Daoy (cell line): ENCODE measurements at places on chromosomes 1 and 21. TPM values are rescaled to one million over a fixed set of nuclear protein-coding genes. Genes with fewer than 3 reads are reported as not detected.

- DNase-seq = no peak
Measured at GRCh38 chr1:14677292-14677971, 78.9 kb downstream of the KAZN start.

GRCh38 chr1:3945222-3945621 is 45.1 kb upstream of the C1orf174 start:
- no peak for DNase-seq

GRCh38 chr1:5755552-5756125 is 236.6 kb downstream of the NPHP4 start:
- DNase-seq = no peak

DNA sequence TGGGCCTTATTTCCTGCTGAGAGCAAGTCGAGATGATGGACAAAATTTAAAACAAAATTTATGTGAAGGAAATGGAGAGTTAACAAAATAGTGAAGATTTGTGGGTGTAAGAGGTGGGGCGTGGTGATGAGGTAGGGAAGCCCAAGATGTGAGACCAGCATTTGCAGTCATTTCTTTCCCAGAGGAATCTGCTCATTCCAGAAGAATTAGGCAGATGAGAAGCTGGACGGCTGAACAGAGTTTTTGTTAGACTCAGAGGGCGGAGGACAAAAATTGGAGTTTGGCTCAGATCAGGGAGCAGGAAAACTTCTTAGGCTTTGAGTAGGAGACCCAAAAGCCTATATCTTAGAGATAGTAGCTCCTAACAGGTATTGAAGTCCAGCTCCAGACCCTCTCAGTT is 65.3 kb downstream of the CAMTA1 start:
- DNase-seq = no peak

DNA sequence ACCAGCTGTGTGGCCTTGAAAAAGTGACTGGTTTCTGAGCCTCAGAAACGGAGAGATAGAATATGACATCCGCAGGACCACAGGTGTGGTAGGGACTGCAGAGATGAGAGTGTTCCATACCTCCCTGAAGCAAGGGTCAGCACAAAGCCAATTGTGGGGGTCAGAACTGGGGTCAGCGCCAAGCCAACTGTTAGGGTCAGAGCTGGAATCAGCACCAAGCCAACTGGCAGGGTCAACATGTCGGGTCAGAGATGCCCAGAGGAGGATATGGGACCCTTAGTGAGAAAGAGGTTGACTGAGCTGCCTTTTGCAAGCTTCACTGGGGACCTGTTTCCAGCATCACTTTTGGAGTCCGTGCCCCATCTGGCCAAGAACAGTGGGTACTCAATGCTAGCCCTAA is 93.9 kb downstream of the MATN1 start:
- DNase-seq = no peak

GRCh38 chr1:150224983-150225382 is 10.9 kb downstream of the ANP32E start:
- no peak for DNase-seq

DNA sequence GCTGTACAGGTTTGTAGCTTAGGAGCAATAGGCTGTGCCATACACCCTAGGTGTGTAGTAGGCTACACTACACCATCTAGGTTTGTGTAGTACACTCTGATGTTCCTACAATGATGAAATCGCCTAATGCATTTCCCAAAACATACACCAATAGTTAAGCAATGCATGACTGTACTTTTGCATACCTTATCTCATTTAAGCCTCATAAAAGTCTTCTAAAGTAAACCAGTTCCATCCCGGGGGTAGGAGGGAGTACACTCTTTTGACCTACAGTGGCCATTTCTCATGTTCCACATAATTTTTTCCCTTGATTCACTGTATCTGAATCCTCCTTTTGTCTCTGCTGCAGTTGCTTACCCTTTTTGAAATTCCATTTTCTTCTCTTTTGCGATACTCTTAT is 12.2 kb downstream of the TRMT13 start:
- no peak for DNase-seq

DNA sequence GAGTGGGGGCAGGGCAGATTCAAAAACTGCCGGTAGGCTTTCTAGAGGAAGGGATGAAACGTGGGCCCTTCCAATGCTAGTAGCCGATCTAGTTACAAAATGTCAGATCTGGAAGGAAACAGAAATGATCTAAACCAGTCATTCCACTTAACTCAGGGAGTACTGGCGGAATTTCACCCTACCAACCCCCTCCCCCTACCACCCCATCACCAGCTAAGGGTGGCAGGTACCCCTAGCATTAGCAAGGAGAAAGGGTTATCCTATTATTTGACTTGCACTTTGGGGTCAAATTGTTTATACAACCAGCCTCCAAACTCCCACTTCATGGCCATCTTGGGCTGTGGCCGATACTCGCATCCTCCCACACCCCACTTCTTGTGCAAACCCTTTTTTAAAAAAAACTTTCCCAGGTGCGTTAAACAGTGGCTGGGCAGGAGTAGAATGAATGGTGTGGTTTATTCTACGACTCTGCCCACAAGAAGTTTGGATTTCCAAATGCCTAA is 644 bp upstream of the MRPL24 start:
- no peak for DNase-seq

DNA sequence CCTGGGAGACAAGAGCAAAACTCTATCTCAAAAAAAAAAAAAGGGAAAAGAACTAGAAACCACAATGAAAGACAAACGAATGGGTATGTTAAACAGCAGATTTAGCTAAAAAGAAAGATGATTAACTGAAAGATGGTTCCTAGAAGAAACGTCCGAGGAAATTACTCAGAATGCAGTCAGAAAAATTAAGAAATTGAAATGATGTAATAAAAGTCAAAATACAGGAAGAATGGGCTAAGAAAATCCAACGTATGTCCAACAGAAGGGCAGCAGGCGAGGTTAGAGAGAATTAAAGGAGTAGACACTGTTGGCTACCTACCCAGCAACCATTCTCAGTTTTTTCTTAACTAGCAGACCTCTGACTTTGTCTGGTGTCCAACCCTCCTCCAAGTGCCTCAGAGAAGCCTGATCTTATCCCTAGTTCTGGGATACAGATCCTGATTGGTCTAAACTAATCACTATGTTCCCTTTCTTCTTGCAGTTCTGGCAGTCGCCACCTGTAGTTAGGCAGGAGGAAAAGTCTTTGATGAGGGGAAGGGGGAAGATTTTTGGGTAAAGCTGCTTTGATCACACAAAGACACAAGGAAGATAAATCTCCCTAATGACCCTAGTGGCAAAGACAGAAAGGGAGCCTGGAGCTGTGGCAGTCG is 25.7 kb downstream of the GPR161 start:
- DNase-seq = no peak

- peak; percentile 29 for DNase-seq
Measured at GRCh38 chr1:25727635-25728286, 72.2 kb upstream of the SELENON start.

GRCh38 chr1:8825985-8826481 is 8.6 kb upstream of the RERE start:
- peak; percentile 85 for DNase-seq

GRCh38 chr1:56227886-56228285 is 351.5 kb downstream of the PLPP3 start:
- DNase-seq = no peak

The CELA2A gene
- total RNA-seq = not detected in 2 replicates

The LIX1L gene
- total RNA-seq = 16.0 and 21.0 TPM in 2 replicates

The GSTM5 gene
- total RNA-seq = not detected in 2 replicates

The IGSF3 gene
- 22.4 and 24.6 TPM in 2 replicates for total RNA-seq

The S100A7A gene
- total RNA-seq = not detected in 2 replicates

The CNKSR1 gene
- 1.3 TPM in 2 replicates for total RNA-seq

The FCRLA gene
- 0.51 TPM in 1 of 2 replicates, not detected in the other for total RNA-seq

The CD84 gene
- not detected in 2 replicates for total RNA-seq

The PHACTR4 gene
- total RNA-seq = 10.9 and 12.2 TPM in 2 replicates

The PLXNA2 gene
- 3.1 and 3.3 TPM in 2 replicates for total RNA-seq
